ENCODE measurements at places on chromosomes 4 and X.

DNA sequence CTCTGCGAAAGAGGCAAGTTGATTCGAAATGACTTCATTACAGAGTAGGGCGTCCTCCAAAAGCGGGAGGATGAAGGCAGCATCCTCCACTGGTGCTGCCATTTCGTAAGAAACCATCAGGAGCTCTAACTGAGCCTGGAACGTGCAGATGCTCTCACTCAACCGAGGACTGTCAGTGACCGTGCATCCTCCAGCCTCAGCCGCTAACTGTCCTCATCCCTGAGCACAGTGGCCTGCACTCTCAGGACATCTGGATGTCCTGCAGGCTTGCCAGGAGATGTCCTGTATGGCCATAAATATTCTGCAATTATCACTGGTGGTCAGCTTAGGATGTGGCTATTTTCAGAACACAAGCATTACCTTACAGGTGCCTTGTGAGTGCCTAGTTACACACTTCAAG, 107.1 kb upstream of the ADRA2C start:
- DNase-seq = no peak

DNA sequence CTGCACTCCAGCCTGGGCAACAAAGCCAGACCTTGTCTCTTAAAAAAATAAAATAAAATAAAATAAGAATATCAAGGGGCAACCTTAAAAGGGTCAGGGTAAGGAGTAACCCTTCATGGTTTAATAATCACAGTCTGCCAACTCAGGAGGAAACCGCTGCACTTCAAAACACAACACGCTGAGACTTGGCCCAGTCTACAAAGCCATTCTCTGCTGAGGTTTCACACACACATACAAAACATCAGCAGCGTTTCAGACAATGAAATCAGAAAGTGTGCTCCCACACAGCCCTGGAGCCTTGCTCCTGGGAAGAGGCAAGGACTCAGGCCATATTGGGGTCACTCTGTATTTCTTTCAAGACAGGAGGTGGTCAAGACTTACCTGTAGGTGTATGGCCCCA, 18.3 kb downstream of the SCARB2 start:
- no peak for DNase-seq

- DNase-seq = peak; percentile 4
Measured at GRCh38 chrX:52271206-52271605, 86.5 kb downstream of the MAGED4 start.

DNA sequence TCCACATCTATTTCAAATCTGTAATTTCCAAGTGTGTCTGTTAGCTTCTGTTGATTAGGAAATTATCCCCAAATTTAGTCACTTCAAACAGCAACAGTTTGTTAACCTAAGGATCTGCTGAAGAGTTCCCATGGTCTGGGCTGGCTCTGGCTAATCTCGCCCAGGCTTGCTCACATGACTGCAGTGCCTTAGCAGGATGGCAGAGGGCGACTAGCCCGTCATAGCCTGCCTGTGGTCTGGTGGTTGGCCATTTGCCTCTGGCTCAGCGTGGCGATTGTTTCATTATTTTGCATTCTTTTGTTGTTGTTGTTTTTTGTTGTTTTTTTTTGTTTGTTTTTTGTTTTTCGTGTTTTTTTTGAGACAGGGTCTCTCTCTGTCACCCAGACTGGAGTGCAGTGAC, 264.0 kb downstream of the TRIML1 start:
- DNase-seq = peak; percentile 34

- DNase-seq = no peak
Measured at GRCh38 chr4:1104647-1105046, 8.7 kb downstream of the RNF212 start.

DNA sequence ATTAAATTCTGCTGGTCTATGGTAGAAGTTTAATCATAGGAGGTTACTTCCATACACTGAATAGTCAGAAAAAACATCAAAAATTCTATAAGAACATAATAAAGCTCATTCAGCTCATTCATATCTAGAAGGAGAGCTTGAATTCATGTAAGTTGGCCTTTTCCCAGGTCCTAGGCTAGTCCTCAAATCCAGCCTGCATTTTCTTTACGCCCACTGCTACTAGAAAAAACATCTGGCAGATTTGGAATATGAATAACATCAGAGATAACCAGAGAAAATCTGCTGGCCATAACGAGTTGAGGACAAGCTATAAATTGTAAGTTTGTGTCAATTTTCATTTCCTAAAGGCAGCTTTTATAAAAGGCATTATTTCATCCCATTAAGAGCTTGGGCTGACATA, 95.5 kb downstream of the MXRA5 start:
- DNase-seq = no peak

DNA sequence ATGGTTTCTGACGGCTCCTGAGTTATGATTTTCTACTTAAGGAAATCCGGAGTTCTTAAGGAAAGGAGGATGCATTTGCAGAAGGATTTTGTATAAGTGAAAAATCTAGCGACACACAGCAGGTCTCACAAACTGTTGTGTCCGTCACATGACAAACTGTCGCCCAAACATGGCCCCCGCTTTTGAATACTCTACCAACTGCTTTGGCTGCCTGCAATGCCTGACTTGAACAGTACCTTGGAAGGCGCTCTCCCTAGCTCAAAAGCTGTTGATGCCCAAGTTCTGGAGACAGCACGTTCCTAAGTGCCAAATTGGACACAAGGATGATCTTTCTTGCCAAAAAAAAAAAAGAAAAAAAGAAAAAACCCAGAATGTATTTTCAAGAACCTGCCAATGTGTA, 103.2 kb downstream of the ENPP6 start:
- DNase-seq = no peak

GRCh38 chrX:97682991-97683840, 799.5 kb downstream of the RPA4 start:
- DNase-seq = no peak

GRCh38 chr4:93788712-93789111, 39.8 kb upstream of the ATOH1 start:
- DNase-seq = no peak

GRCh38 chr4:160831165-160831922, 1332.5 kb downstream of the FSTL5 start:
- DNase-seq = no peak

DNA sequence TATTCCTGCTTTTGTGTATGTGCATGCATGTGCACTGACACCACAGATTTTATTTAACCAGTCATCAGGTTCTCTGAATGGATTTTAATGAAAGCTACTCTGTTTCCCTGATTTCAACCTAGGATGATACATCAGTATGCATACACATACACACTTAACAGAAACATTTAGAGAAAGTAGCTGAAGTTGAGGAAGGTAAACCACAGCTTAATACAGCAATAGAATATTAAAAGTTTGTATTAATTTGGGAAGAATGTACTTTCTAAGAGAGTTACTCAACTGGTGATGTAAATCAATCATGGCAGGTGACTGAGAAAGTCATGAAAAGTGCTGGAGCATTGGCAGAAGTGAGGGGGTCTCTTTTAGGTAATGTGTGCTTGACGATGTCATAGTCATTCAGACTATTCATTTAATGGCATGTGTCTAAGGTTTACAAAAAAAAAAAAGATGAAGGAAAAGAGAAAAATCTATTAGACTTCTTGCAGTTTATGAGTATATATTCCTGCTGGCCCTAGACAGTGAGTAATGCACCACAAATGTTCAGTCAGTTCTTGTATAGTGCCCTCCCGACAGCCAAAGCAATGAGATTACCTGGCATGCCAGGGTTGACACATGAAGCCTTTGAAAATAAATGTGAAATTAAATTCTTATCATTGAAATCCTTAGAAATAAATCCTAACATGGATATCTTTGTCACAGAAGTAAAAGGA, 187.6 kb downstream of the RAPGEF2 start:
- DNase-seq = no peak

DNA sequence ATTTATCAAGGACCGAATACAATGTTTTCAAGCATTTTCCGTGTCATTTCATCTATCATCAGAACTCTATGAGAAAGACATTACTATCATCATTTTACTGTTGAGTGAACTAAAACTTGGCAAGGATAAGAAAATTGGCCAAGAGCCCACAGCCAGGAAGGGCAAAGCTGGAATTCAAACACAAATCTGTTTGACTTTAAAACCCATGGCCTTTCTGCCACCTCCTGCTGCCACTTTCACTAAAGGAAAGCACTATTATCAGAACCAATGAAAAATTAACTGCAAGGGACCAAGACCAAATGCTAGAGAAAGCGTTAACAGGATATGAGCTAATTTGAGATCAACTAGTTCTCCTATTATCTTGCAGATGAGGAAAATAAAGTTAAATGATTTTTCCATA, 2759.2 kb downstream of the ARAP2 start:
- DNase-seq = no peak

GRCh38 chr4:17545374-17546140, 30.6 kb downstream of the CLRN2 start:
- DNase-seq = no peak

DNA sequence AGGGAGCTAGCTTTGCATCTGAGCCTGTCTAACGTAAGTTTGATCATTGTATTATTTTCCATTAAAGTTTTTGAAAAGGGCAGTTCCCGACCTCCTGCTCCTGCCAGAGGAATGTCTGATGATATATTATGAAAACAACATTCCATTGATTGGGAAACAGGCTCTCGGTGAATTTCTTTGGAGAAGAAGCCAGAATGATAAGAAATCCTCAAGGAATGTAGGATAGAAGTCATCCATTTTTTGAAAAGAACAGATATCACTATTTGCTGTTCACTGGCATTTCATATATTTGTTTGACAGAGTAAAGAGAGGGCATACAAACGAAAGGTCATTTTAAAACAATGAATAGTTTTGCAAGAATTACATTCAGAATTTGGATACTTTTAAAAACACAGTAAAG, 781.0 kb upstream of the HTR2C start:
- DNase-seq = no peak

- DNase-seq = peak; percentile 53
Measured at GRCh38 chrX:132270699-132271098, 51.5 kb upstream of the RAP2C start.

GRCh38 chr4:29708473-29708872, 1011.7 kb upstream of the PCDH7 start:
- DNase-seq = peak; percentile 33

DNA sequence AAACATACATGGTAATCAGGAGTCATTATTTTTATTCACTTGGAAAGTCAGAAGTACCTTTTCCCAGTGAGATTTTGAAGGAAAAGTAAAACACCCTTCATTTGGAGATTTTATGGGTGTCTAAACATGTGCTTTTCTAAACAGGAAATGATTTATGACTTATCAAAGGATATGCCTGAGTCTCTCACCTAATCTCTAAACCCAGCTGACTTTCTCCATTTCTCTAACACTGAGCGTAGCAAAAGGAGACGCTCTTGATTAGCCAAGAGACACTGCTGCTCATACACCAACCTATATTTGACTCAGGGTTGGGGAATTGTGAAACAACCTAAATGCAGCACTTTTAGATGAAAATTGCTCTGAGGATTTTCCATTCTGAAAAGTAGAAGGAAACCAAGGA, 468.5 kb upstream of the FTHL17 start:
- DNase-seq = no peak

- peak; percentile 52 for DNase-seq
Measured at GRCh38 chrX:101430457-101431078, 22.5 kb downstream of the HNRNPH2 start.

GRCh38 chr4:72295966-72296557, 264.3 kb downstream of the NPFFR2 start:
- peak; percentile 66 for DNase-seq

DNA sequence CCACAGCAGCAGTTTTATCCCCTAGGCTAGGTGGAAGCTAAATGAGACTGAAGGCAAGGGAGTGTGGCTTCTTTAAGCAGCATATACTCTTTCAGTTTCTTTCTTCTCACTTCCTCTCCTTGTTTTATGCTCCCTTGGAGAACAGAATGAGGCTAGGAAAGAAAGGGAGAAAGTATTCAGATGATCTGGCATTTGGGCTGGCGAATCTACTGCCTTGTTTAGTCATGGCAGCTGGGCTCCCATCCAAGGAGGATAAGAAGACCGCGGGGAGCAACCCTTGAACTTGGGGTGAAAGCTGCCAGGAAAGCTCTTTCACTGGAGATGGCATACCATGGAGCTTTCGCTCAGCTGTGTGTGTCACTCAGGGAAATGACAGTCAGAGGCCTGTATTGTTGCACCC, 72.1 kb downstream of the ARHGEF38 start:
- no peak for DNase-seq

GRCh38 chr4:83223781-83224180, 60.8 kb downstream of the COQ2 start:
- DNase-seq = no peak

DNA sequence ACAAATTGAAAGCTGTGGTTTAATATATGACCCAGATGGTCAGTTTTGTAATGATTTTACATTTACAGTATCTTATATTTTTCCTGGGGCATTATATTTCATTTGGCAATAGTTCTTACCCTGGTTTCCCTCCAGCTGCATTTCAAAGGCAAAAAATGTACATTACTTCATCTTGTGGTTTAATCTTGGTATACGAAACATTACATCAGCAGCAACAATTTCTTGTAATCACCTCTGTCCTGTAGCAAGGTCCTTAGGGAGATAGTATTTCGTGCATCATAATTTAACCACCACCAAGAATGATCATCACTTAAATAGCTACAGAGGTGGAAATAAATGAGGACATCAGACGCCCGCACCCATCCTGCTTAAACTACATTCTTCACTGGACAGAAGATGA, 48.8 kb downstream of the HS6ST2 start:
- peak; percentile 86 for DNase-seq

DNA sequence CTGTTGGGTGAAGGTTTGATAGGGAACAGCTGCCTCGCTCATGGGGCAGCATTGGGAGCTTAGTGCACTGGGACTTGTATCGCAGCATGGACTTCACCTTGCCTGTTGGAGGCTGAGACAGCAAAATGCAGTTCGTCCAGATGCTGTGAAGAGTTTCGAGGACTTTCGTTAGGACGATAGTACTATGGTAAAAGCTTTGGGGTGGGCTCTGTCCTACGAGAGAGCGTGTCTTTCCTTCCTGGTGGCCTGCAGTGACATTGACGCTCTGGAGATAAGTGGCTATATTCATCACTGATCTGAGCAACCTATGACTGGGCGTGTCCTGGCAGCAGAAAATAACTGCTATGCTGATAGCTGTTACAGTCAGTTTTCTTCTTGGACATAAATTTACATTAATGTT, 44.8 kb downstream of the ARHGAP10 start:
- DNase-seq = no peak

DNA sequence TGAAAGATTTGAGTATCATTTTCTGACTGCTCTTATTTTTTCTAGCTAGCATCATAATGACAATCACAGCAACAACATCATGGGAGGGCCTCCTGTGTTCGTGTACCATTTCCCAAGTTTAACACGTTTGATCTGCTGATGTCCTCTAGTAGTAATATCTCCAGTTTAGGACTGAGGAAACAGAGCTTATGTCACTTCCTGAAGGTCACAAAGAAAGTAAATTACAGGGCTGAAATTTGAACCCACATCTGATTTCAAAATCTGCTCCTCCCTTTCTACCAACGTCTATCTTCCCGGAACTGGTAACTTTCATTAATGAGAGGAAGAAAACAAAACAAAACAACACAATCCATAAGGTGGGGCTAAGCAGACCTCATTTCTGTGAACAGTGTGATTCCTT, 302.7 kb downstream of the PACRGL start:
- no peak for DNase-seq

GRCh38 chr4:185839194-185839712, 27.3 kb upstream of the SORBS2 start:
- peak; percentile 96 for DNase-seq

GRCh38 chrX:102154218-102154860, 1.4 kb downstream of the BEX5 start:
- DNase-seq = no peak

GRCh38 chrX:137031517-137032340, 2.1 kb downstream of the GPR101 start:
- DNase-seq = peak; percentile 53
